ENCODE measurements at places on chromosomes 5 and 9. TPM values are rescaled to one million over a fixed set of nuclear protein-coding genes. Genes with fewer than 3 reads are reported as not detected.

PTGER4 gene
- 85.1 TPM for total RNA-seq

CNTNAP3B gene
- not detected for total RNA-seq

SLC6A7 gene
- not detected for total RNA-seq

OR13F1 gene
- not detected for total RNA-seq

HACD4 gene
- total RNA-seq = 11.0 TPM

All from T-helper 1 cell treated with Interleukin-12 subunit alpha and Interleukin-12 subunit beta and Interleukin-4 antibody, amounts not matched to agents 30 ng/mL and 1 ng/mL, for 36 hours (primary cell).